ENCODE measurements at places on chromosomes 12 and 14.

GRCh38 chr14:87522575-87522974 is 470.4 kb downstream of the GALC start:
- no peak for DNase-seq

GRCh38 chr14:105021656-105022275 is 883 bp upstream of the CDCA4 start:
- no peak for DNase-seq

GRCh38 chr14:51922624-51923023 is 62.2 kb downstream of the GNG2 start:
- no peak for DNase-seq

- DNase-seq, result no peak
Observed at GRCh38 chr14:63991833-63992232, 139.0 kb downstream of the SYNE2 start.

DNA sequence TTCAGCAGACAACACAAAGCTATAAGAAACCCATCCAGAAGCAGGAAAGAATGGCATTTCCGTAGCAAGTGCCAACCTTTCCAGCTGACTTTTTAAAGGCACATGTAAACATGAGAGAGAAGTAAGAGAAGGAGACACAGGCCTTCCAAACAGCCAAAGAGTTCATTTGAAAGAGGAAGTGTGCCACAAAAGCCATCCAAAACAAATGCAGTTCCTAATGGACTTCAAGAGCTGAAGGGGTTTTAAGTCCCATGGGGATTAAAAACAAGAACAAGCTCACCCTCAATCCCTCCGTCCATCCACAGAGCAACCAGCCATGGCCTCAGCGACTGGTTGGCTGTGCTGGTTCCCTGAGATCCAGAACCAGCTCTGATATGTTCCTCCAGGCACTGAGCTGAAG is 4.5 kb upstream of the DPF3 start:
- DNase-seq, result no peak

GRCh38 chr12:108856428-108857157 is 790 bp downstream of the SSH1 start:
- peak; percentile 64 for DNase-seq

All from GM06990 (cell line).